ENCODE measurements at places on chromosomes 3 and 15.

DNA sequence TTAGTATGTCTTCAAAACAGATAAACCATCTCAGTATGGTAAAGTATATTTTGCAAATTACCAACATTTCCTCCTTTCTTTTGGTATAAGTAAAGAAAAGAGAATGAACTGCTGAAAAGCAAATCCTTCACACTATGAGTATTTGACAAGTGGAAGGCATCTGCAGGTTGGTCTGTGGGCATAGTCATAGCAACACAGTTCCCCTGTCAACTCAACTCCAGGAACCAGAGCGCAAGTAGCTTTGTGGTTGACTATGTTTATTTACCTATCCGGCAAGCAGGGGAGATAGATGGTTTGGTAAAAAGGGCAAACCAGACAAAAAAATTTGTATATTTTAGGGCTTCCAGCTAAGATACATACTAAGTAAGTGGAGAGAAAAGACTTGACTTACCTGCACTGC is 88.3 kb upstream of the PPIB start:
- H3K36me3 ChIP-seq, result no peaks in the 10 kb centered on the region
- DNase-seq, result no peak
- H3K4me3 ChIP-seq, result no peak overlapping the region
- H3K4me1 ChIP-seq, result peaks cover 29% of the 10 kb centered on the region
- no peaks in the 10 kb centered on the region for H3K27me3 ChIP-seq
- H3K27ac ChIP-seq, result peak overlapping the region; percentile 35

DNA sequence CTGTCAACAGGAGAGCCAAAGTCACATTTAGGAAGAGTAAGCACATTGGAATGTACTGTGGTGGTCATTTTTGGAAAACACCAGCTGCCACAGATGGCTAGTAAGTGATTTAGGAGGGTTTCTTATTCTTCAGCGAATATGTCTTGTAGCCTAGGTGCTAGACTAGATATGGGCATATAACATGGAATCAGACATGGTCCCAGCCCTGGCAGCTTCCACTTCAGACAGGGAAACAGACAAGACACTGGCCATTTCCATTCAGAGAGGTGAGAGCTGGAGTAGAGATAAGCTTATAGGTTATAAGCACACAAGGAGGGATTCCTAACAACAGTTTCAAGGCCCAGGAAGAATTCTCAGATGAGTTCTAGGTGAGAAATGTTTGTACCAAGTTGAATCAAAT is 28.2 kb upstream of the BFSP2 start:
- H3K4me3 ChIP-seq, result no peak overlapping the region
- H3K27me3 ChIP-seq, result no peaks in the 10 kb centered on the region
- H3K36me3 ChIP-seq, result no peaks in the 10 kb centered on the region
- H3K27ac ChIP-seq, result no peak overlapping the region

- H3K27me3 ChIP-seq, result no peaks in the 10 kb centered on the region
- H3K27ac ChIP-seq, result no peak overlapping the region
- peaks cover 28% of the 10 kb centered on the region for H3K36me3 ChIP-seq
- no peak for DNase-seq
- no peak overlapping the region for H3K4me3 ChIP-seq
Observed at GRCh38 chr3:9837701-9838582, 5.9 kb downstream of the RPUSD3 start.

DNA sequence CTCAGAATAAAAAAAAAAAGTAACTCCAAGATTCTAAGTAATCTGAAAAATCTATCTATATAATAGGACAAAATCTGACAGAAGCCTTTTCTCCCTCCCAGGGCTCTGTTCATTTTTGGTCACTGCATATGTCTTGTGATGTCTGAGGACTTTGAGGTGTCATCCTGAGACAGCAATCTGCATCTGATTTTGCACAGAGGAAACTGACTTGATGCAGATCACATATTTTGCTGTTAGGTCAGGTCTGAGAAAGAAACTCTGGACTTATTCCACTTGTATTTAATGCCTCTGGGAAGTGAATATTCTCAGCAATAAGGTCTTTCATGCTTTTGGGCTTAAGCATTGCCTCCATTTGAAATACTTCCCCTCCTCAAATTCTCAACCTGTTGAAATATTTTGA is 295.2 kb upstream of the THBS1 start:
- H3K4me3 ChIP-seq, result no peak overlapping the region
- H3K27me3 ChIP-seq, result no peaks in the 10 kb centered on the region
- peaks cover 2% of the 10 kb centered on the region for H3K36me3 ChIP-seq
- H3K4me1 ChIP-seq, result no peaks in the 10 kb centered on the region

GRCh38 chr3:95629802-95630201 is 1184.6 kb upstream of the EPHA6 start:
- H3K27ac ChIP-seq, result no peak overlapping the region
- DNase-seq, result peak; percentile 11
- H3K27me3 ChIP-seq, result no peaks in the 10 kb centered on the region
- H3K4me1 ChIP-seq, result peaks cover 39% of the 10 kb centered on the region
- H3K4me3 ChIP-seq, result no peak overlapping the region
- no peaks in the 10 kb centered on the region for H3K36me3 ChIP-seq

- no peak overlapping the region for H3K27ac ChIP-seq
- peak overlapping the region; percentile 93 for H3K4me3 ChIP-seq
- DNase-seq, result no peak
- H3K27me3 ChIP-seq, result 0 out of 2 replicates have a peak, but pooled peaks cover 5% of the 10 kb centered on the region
- peaks cover 18% of the 10 kb centered on the region for H3K4me1 ChIP-seq
Observed at GRCh38 chr3:66997560-66998112, 471 bp upstream of the KBTBD8 start.

DNA sequence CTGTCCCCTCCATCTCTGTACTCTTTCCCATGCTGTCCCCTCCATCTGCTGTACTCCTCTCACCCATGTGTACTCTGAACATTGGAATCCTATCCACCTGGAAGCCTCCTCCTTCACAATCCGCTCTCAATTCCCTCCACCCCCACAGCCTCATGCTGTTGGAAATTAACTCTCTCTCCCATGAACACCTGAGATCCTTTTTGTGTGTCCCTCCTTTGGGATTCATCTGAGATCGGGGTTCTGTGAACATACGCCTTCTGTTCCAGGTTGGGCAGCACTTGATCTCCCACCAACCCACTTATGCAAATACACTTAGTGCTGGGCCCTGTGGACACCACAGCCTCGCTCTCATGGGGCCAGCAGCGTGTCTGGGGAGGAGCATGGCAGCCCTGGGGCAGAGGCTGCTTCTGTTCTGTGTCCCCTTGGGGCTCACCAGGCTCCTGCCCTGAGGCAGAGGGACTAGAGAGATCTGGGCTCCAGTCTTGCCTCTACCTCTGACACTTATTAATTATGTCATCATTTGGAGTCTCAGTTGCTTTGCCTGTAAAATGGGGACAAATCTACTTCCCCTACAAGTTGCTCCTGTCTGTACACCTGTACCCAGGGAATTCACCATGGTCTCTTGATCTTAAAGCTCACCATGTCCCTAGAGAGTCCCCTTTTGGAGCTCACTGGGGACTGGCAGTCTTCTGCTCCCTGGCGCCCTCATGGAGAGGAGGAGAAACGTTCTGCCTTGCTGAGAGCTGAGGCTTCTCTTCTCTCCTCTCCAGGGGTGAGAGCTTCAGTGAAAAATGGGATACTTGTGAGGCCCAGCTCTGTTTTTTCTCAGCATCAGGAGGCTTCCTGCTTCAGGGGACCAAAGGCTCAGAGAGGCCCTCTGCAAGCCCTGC is 42.7 kb downstream of the ITGA11 start:
- peak; percentile 12 for DNase-seq
- no peak overlapping the region for H3K4me3 ChIP-seq
- H3K36me3 ChIP-seq, result 0 out of 2 replicates have a peak, but pooled peaks cover 5% of the 10 kb centered on the region
- peaks cover 7% of the 10 kb centered on the region for H3K27me3 ChIP-seq
- H3K27ac ChIP-seq, result no peak overlapping the region

All from WTC11 (cell line).